ENCODE measurements at places on chromosomes 3 and 15. TPM values are rescaled to one million over a fixed set of nuclear protein-coding genes. Genes with fewer than 3 reads are reported as not detected.

The MYLK gene
- total RNA-seq: not detected

- H3K4me3 ChIP-seq: no peak overlapping the region
- no peak for DNase-seq
- H3K4me1 ChIP-seq: no peaks in the 10 kb centered on the region
- H3K27ac ChIP-seq: no peak overlapping the region
- no peaks in the 10 kb centered on the region for H3K36me3 ChIP-seq
These were observed 228.1 kb upstream of the FEZF2 start for GRCh38 chr3:62601238-62602070.

The PDZRN3 gene
- not detected for total RNA-seq

The SAMMSON gene
- total RNA-seq: not detected

The SMAD6 gene
- total RNA-seq: 0.43 TPM

- H3K27me3 ChIP-seq: no peaks in the 10 kb centered on the region
- no peak overlapping the region for H3K4me3 ChIP-seq
- no peak overlapping the region for H3K27ac ChIP-seq
- no peaks in the 10 kb centered on the region for H3K4me1 ChIP-seq
- no peaks in the 10 kb centered on the region for H3K36me3 ChIP-seq
These were observed 93.4 kb downstream of the KCNMB2 start for GRCh38 chr3:178629430-178630178.

DNA sequence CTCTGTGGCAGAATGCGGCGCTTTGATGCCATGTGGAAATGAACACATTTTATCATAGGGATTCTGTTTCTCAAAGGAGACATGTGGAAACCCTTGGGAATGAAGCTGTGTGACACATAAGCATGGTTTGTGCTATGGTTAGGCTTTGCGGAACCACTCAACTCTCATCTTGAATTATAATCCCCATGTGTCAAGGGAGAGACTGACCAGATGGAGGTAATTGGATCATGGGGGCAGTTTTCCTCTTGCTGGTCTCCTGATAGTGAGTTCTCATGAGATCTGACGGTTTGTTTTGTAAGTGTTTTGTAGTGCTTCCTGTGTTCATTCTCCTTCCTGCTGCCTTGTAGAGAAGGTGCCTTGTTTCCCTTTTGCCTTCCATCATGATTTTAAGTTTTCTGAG is 1109.2 kb upstream of the ALCAM start:
- no peaks in the 10 kb centered on the region for H3K27me3 ChIP-seq
- no peak overlapping the region for H3K27ac ChIP-seq
- DNase-seq: no peak
- H3K4me1 ChIP-seq: no peaks in the 10 kb centered on the region
- no peak overlapping the region for H3K4me3 ChIP-seq

DNA sequence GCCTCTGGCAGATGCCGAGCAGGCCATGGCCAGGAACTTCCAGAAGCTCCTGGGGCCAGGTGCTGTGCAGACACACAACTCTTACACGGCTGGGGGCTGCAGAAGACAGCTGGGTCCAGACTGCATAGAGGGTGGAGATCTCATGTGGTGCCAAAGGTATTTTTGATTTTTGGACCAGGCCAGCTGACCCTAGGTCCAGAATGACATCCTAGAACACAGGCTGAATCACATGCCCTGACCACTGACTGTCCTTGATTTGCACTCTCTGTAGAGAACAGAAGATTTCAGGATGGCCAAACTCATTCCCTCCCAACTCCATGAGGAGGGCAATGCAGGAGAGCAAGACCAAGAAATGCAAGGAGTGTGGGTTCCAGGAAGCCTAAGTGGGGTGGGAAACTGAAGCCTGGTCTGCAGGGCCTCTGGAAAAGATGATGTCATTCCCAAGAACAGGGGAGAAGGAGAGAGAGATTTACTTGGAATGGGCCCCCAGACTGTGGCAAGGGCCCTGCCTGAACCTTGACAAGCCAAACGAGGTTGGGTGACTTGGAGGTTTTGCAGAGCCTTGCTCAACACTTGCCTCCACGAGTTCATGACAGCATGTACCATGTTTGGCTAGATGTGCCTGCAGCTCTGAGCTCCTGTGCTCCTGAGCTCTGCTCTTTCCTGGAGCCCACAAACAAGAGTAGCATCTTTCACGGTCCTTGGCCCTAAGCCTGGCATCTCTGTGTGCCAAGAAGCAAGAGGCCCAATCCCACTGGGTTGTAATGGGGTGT is 38.5 kb upstream of the CTSH start:
- peaks cover 2% of the 10 kb centered on the region for H3K4me1 ChIP-seq
- peaks cover 12% of the 10 kb centered on the region for H3K27me3 ChIP-seq
- no peaks in the 10 kb centered on the region for H3K36me3 ChIP-seq

Data from activated T-helper 2 cell treated with anti-CD3 and anti-CD28 coated beads, Interferon-gamma antibody, Interleukin-2, Interleukin-4, amounts not matched to agents 10 μg/mL and 5 μg/mL and 100 μg/mL, durations not matched to agents 14 hours and 24 hours and 36 hours (primary cell).